ENCODE measurements at places on chromosomes 16 and 17. TPM values are rescaled to one million over a fixed set of nuclear protein-coding genes. Genes with fewer than 3 reads are reported as not detected.
A peak's percentile ranks its signal among the peaks of the same experiment; 100 is the strongest.

DNA sequence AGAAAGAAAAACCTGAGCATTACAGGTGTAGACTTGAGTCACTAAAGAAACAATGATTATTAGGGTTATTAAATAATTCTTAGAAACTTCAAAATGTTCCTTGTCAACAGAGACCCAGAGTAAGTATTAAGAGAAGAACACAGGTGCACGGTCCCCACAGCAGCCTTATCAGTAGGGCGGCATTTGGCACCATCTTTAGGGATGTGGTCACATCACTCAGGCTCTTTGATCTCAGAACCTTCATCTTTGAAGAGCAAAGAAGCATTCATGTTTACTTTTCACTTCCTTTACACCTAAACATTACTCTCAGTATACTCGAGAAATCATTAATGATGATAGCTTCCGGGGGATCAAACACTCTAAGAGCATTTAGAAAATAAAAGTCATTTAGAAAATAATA, 928.7 kb downstream of the KCNJ2 start:
- DNase-seq, result no peak

DNA sequence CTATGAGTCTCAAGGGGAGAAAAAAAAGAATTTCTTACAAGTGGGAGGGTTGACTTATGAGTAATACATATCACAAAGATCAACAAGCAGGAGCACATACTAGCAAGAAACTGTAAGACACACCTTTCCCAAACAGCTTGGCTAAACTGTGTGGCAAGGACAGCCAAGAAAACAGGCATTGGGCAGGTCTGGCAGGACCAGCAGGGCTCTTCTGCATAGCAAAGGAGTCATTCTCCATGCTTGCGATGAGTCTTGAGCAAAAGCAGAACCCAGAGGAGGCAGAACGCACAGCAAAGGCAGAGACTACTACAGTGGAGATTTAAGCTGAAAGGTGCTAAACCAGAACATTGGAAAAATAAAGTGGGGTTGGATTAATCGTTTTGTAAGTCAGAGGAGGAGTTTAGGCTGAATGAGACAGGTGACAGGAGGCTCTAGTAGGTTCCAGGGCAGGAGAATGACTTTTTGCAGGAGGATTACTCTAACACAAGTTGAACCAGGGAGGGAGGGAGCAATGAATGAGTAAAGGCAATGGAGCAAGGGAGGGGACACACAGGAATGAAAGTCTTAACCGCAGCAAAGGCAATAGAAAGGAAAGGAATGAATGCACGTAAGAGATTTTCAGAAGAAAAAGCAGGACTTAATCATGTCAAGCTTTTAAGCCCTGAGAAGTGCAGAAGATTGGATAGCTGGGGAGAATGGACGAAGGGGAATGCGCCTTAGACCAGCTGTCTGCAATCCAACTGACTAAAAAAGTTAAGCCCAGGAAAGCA, 2.7 kb downstream of the N4BP1 start:
- DNase-seq, result peak; percentile 85

DNA sequence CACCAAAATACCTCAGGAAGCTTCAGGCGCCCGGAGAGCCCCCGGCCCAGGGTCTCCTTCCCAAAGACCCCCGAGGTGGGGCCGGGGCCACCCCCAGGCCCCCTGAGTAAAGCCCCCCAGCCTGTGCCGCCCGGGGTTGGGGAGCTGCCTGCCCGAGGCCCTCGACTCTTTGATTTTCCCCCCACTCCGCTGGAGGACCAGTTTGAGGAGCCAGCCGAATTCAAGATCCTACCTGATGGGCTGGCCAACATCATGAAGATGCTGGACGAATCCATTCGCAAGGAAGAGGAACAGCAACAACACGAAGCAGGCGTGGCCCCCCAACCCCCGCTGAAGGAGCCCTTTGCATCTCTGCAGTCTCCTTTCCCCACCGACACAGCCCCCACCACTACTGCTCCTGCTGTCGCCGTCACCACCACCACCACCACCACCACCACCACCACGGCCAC, 6.7 kb upstream of the TMEM88 start:
- no peak for DNase-seq

DNA sequence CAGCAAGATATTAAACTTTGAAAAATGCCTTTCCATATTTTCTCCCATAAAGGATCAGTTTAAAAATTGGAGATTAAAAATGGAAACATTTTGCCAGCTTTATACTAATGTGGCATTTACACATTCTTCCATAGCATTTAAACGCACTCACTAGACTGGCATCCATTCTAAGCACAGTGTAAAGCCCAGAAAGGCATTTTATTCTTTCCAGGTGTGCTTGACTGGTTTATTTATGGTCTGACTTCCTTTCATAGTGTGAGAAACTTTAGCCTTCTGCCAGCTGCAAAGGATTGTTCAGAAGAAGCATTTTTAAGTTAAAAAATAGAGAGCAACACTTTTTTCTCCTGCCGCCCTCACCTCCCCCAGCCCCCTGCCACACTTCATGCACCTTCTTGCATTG, 271.7 kb upstream of the PSMD7 start:
- no peak for DNase-seq

GRCh38 chr16:72905581-72905980, 142.3 kb downstream of the ZFHX3 start:
- peak; percentile 62 for DNase-seq

GRCh38 chr17:34347063-34347462, 9.2 kb upstream of the CCL13 start:
- DNase-seq, result no peak

DNA sequence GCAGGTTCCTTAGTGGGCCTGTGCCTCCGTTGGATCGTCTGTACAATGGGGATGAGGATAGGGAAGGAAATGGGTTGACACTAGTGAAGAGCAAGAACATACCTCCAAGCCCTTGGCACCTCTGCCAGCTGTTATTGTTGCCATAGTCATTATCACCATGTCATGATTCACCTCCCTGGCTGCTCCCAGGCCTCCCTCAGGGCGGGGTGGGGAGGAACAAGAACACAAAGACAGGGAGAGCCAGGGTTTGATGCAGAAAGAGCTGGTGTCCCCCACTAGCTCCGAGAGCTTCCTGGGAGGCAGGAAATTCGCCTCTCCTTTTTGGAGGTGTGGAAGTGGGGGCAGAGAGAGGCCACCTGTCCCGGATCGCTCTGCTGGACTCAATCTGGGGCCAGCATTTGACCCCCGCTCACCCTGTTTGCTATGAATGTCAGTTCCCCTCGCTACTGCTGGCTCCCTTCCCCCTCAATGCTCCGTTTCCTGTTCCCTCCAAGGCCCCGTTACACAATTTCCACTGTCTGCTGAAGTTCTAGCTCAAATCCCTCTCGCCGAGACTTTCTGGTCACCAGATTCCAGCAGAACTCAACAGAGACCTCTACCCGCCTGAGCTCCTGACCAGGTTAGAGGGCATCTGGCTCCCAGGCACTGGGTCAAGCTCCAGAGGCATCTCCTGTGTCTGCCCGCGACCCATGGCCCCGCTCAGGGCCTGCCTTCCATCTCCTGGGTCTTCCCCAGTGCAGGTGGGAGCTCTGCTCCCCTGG, 9.1 kb downstream of the TIMP2 start:
- peak; percentile 77 for DNase-seq

- DNase-seq, result no peak
Observed at GRCh38 chr16:5845046-5845445, 747.5 kb upstream of the EEF2KMT start.

DNA sequence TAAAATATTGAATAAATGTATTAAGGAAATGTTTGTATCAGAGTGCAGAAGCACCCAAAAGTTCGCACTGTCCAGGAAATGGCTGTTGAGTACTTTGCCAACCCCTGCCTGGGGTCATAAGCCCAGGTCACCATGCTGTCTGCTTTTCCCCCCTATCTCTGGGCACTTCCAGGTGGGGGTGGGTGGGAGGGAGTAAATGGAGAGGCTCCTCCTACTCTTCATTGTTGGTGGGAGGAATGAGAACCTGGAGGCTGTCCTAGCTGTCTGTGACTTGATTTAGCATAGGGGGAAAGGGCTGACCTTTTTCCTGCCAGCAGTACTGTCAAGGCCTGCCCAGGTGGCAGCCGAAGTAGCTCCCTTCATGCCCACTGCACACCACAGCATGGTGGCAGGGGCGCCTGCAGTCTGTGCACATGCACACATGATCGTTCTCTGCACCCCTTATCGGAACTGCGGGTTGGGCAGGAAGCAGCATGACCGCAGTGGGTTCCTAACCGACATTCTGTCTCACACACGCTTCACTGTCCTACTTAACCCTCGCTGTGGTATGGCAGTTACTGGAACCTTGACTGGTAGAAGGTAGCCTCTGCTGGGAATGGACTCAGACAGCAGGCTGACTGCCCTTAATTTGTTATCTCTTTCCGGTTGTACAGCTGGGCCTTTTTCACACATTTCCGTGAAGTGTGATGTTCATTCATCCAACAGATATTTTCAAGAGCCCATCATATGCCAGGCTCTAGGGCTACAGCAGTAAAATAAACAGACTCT, 41.5 kb downstream of the LDHD start:
- no peak for DNase-seq

DNA sequence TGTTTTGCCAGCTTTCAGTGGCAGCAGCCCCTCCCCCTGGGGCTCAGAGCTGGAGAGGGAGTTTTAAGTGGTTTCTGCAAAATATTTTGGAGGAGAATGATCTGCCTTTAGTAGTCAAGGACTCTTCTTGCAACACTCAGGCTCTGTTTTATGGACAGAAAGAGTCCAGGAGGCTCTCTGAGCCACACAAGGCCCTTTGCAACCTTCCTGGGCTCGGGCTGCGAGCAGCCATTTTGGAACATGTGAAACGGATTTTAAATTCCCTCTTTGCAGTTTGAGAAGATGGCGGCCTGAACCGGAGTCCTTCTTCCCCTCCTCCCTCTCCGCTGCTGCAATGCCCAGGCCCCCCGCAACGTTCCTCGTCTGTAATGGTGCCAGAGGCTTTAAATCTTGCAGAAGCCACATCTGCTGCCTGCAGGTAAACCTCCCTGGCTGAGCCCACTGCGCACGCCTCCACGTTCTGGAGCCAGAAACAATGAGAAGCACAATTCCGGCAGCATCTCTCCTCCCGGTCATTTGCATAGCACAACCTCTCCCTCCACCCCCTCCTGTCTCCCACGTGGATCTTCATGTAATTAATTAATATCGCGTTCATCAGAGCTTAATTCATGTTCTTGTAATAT, 386.1 kb downstream of the SEC14L1 start:
- no peak for DNase-seq

DNA sequence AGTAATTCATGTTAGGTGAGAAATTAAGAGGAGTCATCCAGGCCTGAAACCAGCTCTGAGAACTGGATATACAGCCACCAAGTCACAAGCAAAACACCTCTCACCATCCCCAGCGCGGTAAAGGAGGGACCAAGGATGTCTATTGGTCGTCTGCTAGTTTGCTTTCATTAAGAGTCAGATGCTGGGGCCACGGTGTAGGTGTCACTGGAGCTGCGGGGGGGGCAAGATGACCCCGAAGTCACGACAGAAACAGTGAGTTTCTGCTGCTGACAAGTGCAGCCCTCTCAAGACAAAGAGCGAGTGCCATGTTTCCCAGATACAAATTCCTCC, 790 bp downstream of the NCBP3 start:
- no peak for DNase-seq

DNA sequence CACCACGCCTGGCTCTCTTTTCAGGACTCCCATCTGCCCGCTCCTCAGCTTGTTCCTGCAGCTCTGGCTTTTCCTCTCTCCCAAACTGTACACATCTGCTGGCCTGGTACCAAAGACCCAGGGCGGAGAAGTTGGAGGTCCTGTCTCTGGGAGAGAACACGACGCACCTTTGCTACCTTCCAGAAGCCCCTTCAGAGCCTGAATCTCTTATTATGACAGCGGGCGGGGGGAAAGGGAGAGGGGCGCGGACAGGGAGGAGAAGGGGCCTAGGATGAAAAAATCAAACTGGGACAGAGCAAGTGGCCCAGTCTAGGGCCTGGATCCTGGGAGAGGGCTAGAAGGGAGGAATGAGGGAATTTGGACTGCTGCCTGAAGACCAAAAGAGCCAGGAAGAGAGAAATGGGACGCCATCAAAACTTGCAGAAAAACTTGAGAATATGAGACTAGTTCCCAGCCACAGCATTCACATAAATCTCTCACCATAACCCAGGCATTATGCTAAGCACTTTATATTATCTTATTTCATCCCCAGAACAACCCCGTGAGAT, 2.5 kb upstream of the PER1 start:
- DNase-seq, result no peak

DNA sequence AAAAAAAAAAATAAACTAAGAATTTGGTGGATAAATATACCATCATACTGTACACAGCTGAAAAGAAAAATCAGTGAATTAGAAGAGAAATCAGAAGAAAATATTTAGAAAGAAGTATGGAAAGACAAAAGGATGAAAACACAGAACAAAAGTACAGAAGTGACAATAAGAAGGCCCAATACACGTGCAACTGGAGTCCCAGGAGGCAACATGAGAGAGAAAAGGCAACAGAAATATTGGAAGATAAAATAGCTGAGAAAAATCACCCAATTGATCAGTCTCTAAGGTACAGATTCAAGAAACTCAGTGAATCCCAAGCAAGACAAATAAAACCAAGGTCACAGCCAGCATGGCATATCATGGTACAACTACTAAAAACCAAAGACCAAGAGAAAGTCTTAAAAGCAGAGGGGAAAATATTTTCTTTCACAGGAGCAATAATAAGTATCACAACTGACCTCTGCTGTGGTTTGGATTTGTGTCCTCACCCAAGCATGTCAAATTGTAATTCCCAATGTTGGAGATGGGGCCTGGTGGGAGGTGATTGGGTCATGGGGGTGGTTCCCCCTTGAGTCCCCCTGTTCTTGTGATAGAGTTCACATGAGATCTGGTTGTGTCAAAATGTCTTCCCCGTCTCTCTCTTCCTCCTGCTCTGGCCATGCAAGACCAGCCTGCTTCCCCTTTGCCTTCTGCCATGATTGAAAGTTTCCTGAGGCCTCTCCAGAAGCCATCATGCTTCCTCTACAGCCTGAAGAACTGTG, 20.2 kb upstream of the ENGASE start:
- no peak for DNase-seq

DNA sequence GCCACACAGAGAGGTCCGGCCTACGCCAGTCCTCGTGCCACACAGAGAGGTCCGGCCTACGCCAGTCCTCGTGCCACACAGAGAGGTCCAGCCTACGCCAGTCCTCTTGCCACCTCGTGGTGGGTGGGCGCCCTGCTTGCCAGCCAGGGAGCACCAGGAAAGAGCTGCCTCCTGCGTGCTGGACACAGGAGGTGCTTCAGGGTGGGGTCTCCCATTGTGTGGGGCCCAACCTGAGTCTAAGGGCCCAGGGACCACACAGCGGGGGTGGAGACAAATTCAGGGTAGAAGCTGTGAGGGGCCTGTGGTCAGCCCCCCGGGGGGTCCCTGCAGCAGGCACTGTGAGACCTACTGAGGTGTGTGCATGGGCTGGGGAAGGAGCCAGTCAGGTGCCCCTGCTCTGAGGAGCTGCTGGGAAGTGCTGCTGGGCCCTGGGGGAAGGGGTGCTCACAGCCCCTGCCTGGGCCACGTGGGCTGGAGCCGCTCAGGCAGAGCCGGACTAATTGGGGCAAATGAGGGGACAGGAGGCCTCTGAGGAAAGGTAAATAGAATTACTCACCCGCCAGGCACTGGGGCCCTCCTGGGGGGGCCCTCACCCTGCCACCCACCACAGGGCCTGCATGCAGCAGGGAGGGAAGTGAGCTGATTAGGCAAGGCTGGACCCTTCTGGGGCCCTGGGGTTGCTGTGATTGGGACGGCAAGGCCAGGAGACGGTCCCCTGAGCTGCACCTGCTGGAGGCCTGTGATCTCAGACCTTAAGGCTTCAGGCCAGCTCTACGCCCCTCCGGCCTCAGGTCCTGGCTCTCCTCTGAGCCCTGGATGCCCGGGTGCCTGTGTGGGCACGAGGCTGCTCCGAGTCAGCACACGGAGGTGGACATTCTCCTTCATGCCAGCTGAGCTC, 11.0 kb downstream of the GCGR start:
- DNase-seq, result no peak

CDH3 gene
- 109 TPM for total RNA-seq

MT4 gene
- total RNA-seq, result not detected

DPEP1 gene
- total RNA-seq, result 0.23 TPM

PRAC1 gene
- 33.5 TPM for total RNA-seq

CHP2 gene
- total RNA-seq, result not detected
